ENCODE measurements at places on chromosomes 1 and 21.

DNA sequence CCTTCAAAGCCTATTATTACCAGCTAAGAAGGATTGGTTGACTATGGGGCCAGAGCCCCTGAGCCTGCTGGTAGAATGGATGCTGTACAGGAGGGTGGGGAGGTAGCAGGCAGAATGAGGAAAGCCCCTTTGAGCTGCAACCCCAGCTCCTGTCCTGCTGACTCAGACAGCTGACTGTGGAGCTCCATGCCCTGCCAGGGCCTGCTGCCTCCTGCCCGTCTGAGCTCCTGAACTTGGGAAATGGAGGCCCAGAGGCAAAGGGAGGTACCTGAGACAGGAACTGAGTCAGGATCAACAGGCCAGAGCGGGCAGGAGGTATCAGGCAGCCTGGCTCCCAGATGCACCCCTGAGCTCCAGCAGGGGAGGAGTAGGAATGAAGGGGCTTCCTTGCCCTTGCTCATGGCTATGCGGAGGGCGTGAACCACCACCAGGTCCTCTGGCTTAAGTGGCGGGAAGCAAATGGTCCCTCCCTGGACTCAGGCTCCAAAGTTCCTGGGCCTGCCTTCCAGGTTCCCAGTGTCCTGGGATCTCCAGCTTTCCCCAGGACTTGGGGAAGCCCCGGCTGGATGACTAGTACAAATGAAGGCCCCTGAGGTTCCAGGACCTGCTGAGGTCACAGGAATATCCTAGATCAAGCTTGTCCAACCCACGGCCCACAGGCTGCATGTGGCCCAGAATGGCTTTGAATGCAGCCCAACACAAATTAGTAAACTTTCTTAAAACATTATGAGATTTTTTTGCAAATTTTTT, 3.9 kb upstream of the SFN start:
- DNase-seq, result no peak

- no peak for DNase-seq
These were observed 18.6 kb upstream of the CHIA start for GRCh38 chr1:111272081-111272480.

DNA sequence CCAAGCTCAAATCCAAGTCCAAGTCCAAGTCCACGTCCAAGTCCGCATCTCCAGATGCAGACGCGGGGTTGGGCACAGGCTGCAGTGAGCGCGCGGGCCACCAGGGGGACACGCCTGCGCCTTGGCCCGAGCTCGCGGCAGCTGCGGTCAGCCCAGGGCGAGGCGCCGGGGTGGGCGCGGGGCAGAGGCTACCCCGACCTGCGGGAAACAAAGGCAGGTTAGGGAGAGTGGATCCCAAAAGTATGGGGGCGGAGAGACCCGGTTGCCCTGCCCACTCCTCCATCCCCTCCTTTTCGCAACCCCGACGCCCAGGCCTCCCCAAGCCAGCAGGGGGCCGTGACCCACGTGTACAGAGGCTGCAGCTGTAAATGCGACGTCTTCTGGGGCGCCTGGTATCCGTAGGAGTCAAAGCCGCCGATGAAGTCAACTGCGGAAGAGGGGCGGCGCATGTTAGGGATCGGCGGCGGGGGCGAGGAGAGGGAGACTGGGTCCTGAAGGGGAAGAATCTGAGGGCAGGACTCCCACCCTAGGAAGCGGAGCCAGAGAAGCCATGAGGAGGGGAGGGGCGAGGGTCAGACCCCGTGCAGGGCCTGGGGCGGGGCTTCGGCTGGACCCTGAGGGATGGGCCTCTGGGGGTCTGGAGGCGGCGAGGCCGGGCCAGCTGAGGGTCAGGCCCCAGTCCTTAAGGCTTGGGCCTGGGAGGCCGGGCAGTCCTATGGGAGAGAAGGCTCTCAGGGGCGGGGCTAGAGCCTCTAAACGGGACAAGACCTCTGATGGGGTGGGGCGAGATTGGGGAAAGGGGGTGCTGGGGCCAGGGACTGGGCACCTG, 58.0 kb downstream of the NKAIN1 start:
- DNase-seq, result peak; percentile 54

GRCh38 chr1:18868801-18869424, 9.5 kb upstream of the TAS1R2 start:
- DNase-seq, result no peak

DNA sequence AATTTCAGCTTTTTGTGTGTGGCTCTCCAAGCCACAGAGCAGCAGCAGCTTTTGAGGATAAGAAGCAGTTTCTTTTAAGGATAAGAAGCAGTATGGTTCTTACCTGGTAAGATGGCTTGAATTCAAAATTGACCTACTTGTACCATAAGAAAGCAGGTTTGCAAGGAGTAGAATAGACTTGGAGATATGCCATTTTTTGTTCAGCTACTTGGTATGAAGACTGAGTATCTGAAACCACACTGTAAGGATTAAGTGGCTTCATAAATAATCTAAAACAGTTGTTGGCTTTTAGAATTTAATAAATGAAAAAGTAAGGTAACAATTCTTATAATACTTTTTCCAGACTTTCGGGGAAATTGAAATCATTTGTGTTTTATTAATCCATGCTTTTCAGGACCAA, 74.2 kb downstream of the ATF6 start:
- no peak for DNase-seq

DNA sequence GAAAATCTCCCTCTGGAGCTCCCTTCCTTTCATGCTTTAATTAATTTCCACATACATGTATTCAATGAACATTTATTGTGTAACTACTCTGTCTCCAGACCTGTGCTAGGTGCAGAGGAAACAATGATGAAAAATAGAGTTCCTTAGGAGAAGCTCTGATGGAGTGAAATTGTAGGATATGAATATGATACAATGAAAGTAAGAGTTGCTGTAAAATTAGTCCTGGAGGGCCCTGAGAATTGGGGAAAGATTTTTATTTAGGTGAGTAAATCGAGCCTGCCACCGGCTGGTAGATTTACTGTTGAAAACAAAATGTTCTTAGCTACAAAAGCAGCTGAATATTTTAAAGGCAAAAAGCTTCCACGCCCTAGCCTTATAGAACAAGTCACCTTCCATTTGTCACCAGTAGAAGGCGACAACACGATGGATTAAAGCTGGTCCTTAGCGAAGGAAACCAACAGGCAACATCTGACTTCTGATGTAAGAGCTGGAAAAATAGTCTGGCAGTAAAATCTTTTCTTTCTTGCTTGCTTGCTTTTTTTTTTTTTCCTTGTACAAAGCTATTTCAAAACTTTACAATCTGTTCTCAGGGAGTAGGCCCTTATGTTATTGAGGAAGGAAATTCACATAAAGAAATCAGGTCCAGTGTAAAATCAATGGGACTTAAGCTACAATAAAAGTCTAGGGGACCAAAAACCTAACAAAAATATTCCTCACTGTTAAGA, 82.0 kb upstream of the ROR1 start:
- DNase-seq, result no peak

DNA sequence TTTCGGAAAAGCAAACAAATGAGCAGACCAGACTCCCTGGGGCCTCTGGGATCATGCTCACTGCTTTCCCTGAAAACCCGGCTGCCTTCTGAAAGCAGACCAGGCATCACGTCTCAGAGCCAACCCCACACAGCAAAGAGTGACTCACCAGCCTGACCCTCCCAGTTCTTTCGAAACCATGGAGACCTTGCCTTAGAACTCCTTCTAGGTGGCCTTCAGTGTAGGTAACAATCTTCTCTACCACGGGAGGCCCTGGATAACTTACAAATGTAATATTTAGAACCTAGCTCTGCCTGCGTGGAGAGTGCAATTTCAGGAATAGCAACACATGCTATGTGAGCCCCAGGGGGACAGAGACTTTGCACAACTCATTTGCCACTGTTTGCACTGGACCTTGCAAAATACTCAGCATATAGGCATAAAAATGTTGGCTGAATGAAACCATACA, 105.2 kb downstream of the SUSD4 start:
- DNase-seq, result no peak

- DNase-seq, result no peak
These were observed 8.8 kb upstream of the NLRP3 start for GRCh38 chr1:247407180-247407616.

DNA sequence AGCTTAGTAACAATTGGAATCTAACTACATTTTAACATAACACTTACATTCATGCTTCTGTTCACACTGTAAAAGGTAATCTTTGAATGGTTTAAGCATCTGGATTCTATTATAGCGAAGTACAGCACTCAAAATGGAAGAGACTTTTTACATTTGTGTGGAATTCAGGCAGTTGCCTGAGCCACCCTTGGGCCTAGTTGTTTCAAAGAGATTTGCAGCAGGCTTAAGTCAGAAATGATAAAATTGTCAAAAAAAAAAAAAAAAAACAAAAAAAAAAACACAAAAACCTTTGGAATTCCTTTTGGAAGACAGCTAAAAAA, 199.9 kb downstream of the LYPLAL1 start:
- DNase-seq, result no peak

DNA sequence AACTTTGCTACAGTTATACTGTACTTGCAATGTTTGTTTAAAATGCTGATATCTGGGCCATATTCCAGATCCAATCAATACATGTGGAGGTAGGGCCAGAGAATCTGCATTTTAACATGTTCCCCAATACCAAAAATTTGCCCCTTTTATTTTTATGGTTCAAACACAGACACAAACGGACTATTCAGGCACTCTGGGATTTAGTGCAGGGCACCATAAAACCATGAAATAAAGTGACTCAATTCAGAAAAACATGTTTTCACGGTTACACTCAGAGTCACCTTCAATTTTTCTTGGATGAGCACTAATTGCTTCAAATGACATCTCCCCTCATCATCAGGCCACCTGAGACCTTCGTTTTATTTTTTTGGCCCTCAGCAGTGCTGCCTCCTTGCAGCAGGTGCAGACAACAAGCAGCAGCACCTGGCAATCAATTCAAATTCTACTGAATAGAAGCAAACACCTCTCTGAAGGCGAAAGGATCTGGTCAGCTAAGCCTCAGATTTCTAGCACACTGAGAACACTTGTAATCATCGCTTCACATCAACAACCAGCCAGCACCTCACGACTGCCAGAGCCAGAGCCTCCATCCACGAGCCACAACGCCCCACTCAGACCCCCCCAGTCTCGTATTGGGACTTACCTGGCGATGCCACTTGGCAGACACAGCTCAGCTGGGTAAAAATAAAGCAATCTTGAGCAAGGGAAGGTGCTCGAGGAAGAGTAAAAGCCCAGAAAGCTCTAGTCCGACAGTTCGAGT, 1.1 kb downstream of the ERO1B start:
- DNase-seq, result no peak

GRCh38 chr1:65189576-65190115, 41.6 kb downstream of the AK4 start:
- DNase-seq, result no peak

Data from progenitor cell of endocrine pancreas (in vitro differentiated cells).